ENCODE measurements at places on chromosomes 1 and 21. TPM values are rescaled to one million over a fixed set of nuclear protein-coding genes. Genes with fewer than 3 reads are reported as not detected.

Gene NPPA
- total RNA-seq: not detected

Gene E2F2
- total RNA-seq: 9.5 TPM

Gene DHRS3
- 113 TPM for total RNA-seq

Gene EPHA2
- total RNA-seq: 263 TPM

Gene KCNK1
- 0.13 TPM for total RNA-seq

Gene SLC37A1
- total RNA-seq: 7.7 TPM

Gene WDR77
- total RNA-seq: 49.9 TPM

Gene CRABP2
- total RNA-seq: 1,115 TPM

Gene OLFML3
- total RNA-seq: 0.15 TPM

Gene OR2T34
- not detected for total RNA-seq

Gene RGSL1
- total RNA-seq: not detected

Gene SPRR5
- not detected for total RNA-seq

Gene NEGR1
- total RNA-seq: 2.7 TPM

Gene MMEL1
- total RNA-seq: 0.46 TPM

Gene LDLRAD1
- not detected for total RNA-seq

Gene SLC35F3
- total RNA-seq: 19.1 TPM

Gene OR2AK2
- total RNA-seq: not detected

Gene SDC3
- 36.1 TPM for total RNA-seq

Gene VCAM1
- total RNA-seq: 0.08 TPM

Gene TEX50
- total RNA-seq: not detected

Gene TFF1
- total RNA-seq: 0.36 TPM

Gene PEA15
- 94.3 TPM for total RNA-seq

Gene L1TD1
- 0.18 TPM for total RNA-seq

Gene LAPTM5
- 1.9 TPM for total RNA-seq

Gene DISP1
- 4.2 TPM for total RNA-seq

Gene CFHR3
- not detected for total RNA-seq

Gene RCAN3
- 17.5 TPM for total RNA-seq

Gene ISG15
- 102 TPM for total RNA-seq

Gene MATN1
- 0.59 TPM for total RNA-seq

Gene SMCP
- not detected for total RNA-seq
